Kidney epithelial cell (primary cell): ENCODE measurements at places on chromosomes 16 and 17. TPM values are rescaled to one million over a fixed set of nuclear protein-coding genes. Genes with fewer than 3 reads are reported as not detected.

Gene PPY
- total RNA-seq, result not detected in 2 replicates

Gene MARCHF10
- total RNA-seq, result 1.3 TPM in 2 replicates

Gene USP43
- total RNA-seq, result 11.2 and 12.0 TPM in 2 replicates

GRCh38 chr17:77366206-77366557 lies 225.4 kb downstream of the SEC14L1 start:
- DNase-seq, result no peak

Gene FZD2
- total RNA-seq, result 8.1 and 11.2 TPM in 2 replicates

- no peak for DNase-seq
Observed at GRCh38 chr16:51579652-51580360, 428.7 kb upstream of the SALL1 start.

- DNase-seq, result no peak
Observed at GRCh38 chr17:2695243-2695960, 16.2 kb downstream of the CLUH start.
